ENCODE measurements at places on chromosomes 2 and 18.

DNA sequence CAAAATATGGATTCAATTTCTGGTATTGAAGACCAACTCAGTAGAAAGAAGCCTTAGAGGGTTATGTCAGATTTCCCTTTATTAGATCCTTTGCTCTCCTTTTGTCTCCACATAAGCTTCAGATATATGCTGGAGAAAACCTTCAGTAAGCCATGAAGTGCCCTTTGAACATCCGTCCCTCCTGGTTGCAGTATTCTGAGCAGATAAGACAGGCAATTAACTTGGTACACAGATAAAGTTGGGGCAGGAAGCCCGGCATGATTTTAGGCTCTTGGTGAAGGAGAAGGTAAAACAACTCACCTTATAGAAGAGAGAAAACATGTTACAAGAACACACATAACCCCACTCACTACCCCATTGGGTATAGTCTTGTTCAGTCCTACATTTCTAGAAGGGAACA is 76.4 kb downstream of the SRD5A2 start:
- DNase-seq, result no peak

DNA sequence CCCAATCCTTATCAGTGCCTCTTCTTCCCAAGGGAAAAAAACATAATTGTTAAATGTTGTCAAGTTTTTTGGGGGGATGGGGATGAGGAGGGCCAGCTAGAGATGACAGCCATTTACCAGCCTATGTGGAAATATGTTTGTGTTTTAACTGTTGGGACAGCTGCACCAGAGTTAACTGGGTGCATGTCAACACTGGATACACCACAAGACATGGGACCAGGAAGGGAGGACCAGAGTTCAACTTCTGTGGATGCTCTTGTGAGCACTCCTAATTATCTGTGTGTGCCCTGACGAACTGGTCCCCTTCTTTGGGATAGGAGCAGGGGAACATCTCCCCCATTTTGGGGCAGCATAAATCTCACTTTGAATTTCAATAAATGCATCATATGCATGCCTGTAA is 66.1 kb upstream of the FZD5 start:
- no peak for DNase-seq

- no peak for DNase-seq
Measured at GRCh38 chr18:39966275-39966674, 1988.8 kb upstream of the PIK3C3 start.

DNA sequence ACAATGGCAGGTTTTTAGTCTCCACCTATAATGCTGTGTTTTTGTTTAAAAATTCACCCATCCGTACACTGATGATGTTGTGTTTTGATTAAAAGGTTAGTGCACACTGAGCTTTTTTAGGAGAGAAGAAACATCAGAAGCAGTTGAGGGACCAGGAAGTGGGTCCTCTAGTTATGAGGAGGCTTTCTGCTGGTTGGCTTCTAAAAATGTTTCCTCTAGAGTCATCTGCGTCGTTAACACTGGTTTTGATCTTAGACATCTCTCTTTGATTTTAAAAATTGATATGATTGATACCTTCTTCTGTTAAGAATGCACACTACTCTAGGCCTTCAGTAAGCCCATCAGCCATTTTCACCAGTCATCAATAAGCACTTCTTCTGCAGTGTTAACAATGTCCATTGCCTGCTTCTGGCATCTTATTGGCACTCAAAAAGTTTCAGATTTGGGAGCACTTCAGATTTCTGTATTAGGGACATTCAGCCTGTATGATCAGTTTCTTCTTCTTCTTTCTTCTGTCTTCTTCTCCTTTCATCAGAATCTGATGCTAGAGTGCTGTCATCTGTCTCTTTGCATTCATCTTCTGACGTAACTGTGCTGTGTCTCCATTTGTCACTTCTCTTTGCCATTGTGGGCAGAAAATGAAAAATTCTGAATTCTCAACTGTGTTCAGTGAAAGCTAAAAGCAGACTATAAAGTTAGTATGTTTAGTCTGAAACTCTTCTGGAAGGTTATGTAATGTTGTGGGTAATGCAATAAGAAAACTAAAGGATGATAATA is 56.3 kb downstream of the PHLPP1 start:
- no peak for DNase-seq

DNA sequence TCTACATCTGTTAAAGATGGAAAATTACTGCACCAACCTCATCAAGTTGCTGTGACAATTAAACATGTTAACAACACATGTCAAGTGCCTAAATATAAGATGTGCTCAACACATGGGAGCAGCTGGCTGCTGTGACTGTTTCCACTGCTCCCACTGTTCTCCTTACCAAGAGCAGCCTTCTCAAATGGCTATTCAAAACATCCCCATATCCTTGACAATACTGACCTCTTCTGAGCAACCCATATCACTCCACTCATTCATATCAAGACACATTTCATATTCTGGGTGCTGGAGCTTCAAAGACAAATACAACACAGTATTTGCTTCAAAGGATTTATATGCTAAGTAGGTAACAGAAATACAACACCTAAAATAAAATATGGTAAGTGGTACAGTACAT is 60.3 kb downstream of the PIAS2 start:
- DNase-seq, result no peak

DNA sequence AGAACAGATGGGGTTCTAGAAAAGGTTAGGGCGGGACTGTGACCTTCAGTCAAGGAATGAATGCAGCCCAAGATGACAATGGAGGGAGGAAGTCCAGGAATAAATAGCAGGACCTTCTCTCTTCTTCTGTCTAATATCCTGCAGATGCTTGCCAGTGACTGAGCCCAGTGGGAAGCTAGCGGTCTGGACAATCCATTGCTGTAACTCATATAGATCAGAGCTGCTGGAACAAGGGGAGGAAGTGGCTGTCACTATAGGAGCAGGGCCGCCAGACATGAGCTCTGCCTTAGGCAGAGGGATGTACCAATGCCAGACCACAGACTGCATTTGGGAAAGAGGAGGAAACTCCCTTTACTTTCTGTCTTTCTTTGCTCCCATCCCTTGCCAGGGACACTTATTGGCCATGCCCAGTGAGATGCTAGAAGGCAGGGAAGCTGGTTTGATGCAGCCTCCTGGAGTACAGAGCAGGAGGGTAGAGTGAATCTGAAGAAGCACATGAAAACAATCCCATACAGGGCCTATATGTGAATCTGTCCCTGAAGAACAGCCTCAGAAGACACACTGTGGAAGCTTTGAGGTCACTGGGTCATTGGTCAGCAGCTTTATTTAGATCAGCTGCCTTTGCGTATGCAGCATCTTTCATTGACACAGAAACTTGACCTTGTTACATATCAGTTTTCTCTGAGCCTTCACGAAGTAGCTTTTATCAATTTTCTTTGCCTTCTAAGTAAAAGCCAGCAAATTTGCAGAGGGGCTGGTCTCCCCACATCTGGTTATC is 65.4 kb downstream of the CCDC85A start:
- DNase-seq, result no peak

DNA sequence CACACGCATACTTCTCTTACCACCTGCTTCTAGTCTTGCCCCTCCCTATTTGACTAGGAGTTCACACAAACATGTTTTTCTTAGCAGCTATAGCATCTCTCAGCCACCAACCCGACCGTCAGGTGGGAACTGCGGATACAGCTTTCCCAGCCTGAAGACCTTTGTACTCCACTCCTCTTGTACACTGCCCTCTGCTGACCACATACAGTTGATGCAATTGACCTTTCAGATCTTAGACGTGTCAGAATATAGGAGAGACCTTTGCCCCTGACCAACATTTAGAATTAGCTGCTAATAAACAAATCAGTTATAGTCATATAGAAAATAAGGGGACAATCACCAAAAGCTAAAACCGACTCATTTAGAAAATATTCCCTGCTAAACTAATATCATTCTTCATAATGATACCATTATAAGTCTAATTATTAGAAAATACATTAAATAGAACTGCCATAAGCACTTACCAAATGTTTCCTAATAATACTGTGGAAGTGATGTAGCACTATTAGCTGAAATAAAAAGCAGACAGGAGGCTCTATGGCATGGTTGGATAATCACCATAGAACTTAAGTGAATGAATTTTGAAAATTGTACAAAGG is 208.4 kb downstream of the RAD51AP2 start:
- DNase-seq, result no peak

DNA sequence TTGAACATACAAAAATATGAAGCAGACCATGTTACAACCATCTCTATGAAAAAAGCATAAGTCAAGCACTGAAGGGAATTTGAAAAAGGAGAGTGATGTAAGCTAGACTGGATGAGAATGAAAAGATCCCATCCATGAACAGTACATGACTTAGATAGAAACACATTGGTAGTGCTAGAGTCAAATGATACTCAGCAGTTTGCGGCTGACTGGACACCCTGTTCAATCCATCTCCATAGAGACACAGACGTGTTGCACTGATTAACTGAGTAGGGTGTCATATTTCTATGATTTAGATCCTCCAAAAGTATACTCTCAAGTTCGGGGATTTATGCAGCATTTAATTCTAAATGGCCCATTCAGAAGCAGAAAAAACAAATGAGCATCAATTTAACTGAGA is 674.3 kb upstream of the NRXN1 start:
- DNase-seq, result no peak

GRCh38 chr18:76430636-76431035 is 64.4 kb downstream of the ZNF516 start:
- no peak for DNase-seq

- DNase-seq, result peak; percentile 37
Measured at GRCh38 chr2:239012936-239013677, 165.2 kb downstream of the TWIST2 start.

DNA sequence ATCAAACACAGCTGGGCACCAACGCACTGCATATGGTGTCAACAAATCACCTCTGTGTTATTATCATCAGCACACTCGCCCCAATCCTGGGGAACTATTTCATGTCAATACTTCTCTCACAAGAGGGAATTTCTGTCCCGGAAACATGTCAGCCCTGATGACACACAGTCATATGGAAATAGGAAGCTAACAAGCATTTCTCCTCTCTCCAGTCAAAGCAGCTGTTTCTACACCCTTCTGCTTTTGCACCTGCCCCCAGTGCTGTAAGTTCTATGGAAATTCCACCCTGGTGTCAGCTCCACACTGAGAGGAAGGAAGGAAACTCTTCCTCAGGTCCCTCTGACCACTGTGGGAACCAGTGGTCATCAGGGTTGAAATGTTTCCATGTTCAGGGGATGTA is 447.6 kb upstream of the ID2 start:
- DNase-seq, result no peak

- no peak for DNase-seq
Measured at GRCh38 chr2:24015562-24016375, 5.9 kb downstream of the MFSD2B start.

- DNase-seq, result no peak
Measured at GRCh38 chr18:75161256-75162028, 47.5 kb downstream of the PTGR3 start.

- DNase-seq, result no peak
Measured at GRCh38 chr2:232537079-232537478, 2.4 kb upstream of the CHRNG start.

DNA sequence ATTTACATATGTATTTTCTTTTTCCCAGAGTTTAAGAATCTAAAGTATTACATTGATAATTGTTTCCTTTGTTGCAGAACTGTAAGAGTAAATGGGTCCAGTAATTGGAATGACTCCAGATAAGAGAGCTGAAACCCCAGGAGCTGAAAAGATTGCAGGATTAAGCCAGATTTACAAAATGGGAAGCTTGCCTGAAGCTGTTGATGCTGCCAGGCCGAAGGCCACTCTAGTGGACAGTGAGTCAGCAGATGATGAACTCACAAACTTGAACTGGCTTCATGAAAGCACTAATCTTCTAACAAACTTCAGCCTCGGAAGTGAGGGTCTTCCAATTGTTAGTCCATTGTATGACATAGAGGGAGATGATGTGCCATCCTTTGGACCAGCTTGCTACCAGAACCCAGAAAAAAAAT is 183.8 kb upstream of the STON1 start:
- peak; percentile 73 for DNase-seq

- no peak for DNase-seq
Measured at GRCh38 chr2:138003411-138003810, 39.1 kb downstream of the HNMT start.

- DNase-seq, result no peak
Measured at GRCh38 chr2:158783923-158784322, 11.2 kb upstream of the DAPL1 start.

GRCh38 chr2:177187631-177188312 is 24.8 kb upstream of the HNRNPA3 start:
- no peak for DNase-seq

DNA sequence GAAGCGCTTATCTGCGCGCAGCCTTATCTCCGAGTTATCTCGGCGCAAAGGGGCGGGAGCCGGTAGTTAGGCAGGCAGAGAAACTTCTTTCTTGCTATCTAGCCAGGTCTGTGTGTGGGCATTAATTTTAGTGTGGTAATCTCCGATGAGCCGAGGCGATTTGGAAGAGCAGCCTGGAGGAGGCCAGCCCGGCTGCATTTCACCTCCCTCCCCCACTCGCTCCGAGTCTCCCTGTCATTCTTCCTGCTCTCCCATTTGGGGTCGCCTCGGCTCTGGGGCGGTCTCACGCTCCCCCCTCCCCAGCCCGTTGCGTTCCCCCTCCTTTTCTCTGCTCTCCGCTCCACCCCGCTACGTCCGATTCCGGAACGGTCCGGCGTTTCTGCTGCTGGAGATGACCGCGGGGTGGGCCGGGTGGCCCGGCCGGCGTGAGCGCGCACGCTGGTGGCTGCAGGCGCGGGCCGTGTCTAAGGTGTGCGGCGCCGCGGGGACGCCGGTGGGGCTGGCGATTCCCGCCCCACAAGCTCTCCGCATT is 566 bp downstream of the GATA6 start:
- peak; percentile 67 for DNase-seq

GRCh38 chr2:230589025-230589424 is 123.6 kb upstream of the CAB39 start:
- no peak for DNase-seq

DNA sequence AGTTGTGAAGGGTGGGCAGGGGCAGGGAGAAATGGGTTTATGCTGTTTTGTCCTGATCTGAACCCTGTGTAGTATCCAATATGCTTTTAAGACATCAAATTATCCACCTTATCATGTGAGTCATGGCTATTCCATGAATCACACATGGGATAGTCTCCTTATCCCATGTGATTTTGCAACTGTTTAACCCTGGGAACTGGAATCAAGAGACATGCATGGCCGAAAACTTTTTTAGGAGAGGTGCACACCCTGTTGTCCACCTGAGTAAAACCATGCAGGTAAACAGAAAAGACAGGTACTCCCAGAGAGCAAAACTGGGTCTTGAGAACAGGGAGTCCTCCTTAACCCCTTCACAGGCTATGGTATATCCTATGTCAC is 490.6 kb upstream of the HS6ST1 start:
- DNase-seq, result no peak

DNA sequence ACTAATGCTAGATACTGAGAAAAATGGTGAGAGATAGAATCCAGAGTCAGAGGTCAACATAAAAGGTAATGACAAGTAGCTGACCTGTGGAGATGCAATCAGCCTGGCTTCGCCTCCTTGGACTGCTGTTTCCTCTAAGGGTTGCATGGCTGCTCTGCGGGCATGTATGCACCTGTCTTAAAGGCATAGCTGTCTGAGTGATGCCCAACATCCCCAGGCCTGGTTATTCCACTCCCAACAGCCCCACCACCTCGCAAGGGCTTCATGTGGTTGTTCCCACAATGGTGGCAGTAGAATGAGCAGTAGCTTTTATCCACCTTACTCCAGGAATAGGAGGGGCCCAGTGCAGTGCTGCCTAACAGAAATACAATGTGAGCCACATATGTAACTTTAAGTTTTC is 69.7 kb upstream of the ALK start:
- no peak for DNase-seq

GRCh38 chr18:72674710-72675109 is 130.6 kb upstream of the CBLN2 start:
- DNase-seq, result no peak

Measured in ascending aorta (tissue), 2 donors.